ENCODE measurements at places on chromosomes 3 and 15.

- no peak for DNase-seq
These were observed 692.9 kb downstream of the ZPLD1 start for GRCh38 chr3:103127737-103128136.

DNA sequence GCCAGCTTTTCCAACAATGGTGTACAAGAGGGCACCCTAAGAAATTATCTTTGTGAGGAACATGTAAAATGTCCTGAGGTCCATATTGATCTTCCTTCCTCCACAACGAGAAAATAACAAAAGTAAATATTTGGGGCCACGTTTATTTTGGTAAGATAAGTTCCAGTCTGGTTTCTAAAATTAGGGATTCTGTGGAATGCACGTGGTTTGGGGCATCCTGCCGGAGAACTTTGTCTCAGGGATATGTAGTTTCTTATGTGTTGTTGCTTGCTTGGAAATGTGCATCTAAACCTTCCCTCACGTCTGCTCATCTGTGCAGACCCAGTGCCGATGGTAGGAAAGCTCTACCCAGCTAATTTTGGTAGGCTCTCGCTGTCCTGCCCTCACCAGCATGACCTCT, 62.8 kb downstream of the CTDSPL start:
- DNase-seq: no peak

DNA sequence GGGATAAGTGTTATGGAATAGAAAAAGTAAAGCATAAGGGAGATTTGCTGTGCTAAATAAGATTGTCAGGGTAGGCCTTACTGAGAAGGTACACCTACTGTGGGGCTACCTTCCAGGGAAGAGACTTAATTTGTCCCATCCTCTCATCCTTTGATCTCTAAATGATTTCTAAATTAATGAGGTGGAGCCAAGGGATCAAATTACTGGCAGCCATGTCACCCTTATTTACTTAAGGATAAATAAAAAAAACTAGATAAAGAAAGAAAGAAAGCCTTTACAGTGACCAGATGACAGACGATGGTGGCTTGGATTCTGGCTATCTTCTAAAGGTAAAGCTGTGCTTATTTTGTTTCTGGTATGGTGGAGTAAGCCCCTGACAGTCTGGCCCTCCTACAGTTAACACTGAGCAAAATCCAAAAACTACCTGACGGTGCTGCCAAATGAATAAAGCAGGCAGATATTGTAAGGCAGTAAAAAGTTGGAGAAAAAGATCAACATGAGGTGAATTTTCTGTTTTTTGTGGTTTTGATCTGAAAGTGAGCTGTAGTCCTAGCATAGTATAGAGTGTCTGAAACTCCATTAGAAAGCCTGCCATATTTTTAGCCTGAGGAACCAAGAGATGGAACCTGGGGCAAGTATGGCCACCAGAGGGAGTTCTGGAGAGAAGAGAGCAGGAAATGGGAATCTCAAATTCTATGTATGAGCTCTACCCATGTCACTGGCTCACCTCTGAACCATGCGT, 285.1 kb upstream of the MANF start:
- DNase-seq: peak; percentile 63

DNA sequence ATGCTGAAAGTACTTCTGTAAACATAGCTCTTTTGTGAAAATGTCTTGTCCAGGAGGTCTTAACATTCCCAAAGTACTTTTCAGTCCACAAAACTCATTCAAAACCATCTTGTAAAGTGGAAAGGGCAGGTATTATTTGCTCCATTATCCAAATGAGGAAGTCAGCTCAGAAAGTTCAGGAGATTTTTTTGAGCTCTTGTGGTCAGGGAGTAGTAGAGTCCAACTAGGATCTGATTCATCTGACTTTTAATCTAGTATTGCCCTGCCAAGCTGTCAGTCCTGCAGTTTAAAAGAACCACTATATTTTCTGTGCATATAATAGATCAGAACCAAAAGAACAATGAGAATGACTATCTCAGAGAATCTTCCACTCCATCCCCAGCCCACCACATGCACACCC, 83.5 kb downstream of the FOXB1 start:
- DNase-seq: no peak

- DNase-seq: no peak
These were observed 507.5 kb downstream of the SHQ1 start for GRCh38 chr3:72340476-72341379.

GRCh38 chr15:31079519-31079918, 22.0 kb downstream of the TRPM1 start:
- no peak for DNase-seq

Measured in cardiac muscle cell (in vitro differentiated cells and primary cell).